ENCODE measurements at places on chromosomes 2 and 18. TPM values are rescaled to one million over a fixed set of nuclear protein-coding genes. Genes with fewer than 3 reads are reported as not detected.

The PTPRN gene
- total RNA-seq, result 1.1 TPM

The UGT1A4 gene
- not detected for total RNA-seq

The UGT1A10 gene
- total RNA-seq, result 0.18 TPM

The KLHL14 gene
- not detected for total RNA-seq

The GBX2 gene
- 2.2 TPM for total RNA-seq

The CEBPZOS gene
- total RNA-seq, result 41.7 TPM

The CRIM1 gene
- 133 TPM for total RNA-seq

The HOXD10 gene
- total RNA-seq, result 5.5 TPM

The ABCB11 gene
- total RNA-seq, result 0.02 TPM

The CCDC74A gene
- total RNA-seq, result 14.6 TPM

The GULP1 gene
- 41.1 TPM for total RNA-seq

The TNFAIP6 gene
- total RNA-seq, result 1.2 TPM

The SPRED2 gene
- total RNA-seq, result 34.9 TPM

The SCYGR4 gene
- not detected for total RNA-seq

The DIPK1C gene
- total RNA-seq, result not detected

The ACVR1 gene
- total RNA-seq, result 26.7 TPM

The SP140L gene
- 4.4 TPM for total RNA-seq

The MARCO gene
- not detected for total RNA-seq

The HES6 gene
- 7.5 TPM for total RNA-seq

The IL1RL2 gene
- not detected for total RNA-seq

The ASPRV1 gene
- total RNA-seq, result 0.10 TPM

The ZBTB7C gene
- total RNA-seq, result not detected

The RND3 gene
- 51.2 TPM for total RNA-seq

The RAX gene
- not detected for total RNA-seq

The CIB4 gene
- 0.44 TPM for total RNA-seq

The AMMECR1L gene
- 19.7 TPM for total RNA-seq

The CUL3 gene
- 69.0 TPM for total RNA-seq

The FN1 gene
- 264 TPM for total RNA-seq

The MBOAT2 gene
- total RNA-seq, result 40.6 TPM

The CCDC85A gene
- 0.12 TPM for total RNA-seq

The POTEJ gene
- not detected for total RNA-seq

The COL6A3 gene
- total RNA-seq, result 0.15 TPM

The RPL37A gene
- total RNA-seq, result 5,049 TPM

The FLACC1 gene
- total RNA-seq, result not detected

The BMP10 gene
- not detected for total RNA-seq

The POTEC gene
- not detected for total RNA-seq

The DHRS9 gene
- 3.5 TPM for total RNA-seq

The NRP2 gene
- total RNA-seq, result 157 TPM

The CFAP65 gene
- total RNA-seq, result 0.11 TPM

The POTEF gene
- total RNA-seq, result not detected

The ALKAL2 gene
- not detected for total RNA-seq

The ERMN gene
- total RNA-seq, result not detected

The ST8SIA3 gene
- total RNA-seq, result not detected

The ACTR2 gene
- 171 TPM for total RNA-seq

The HRH4 gene
- total RNA-seq, result not detected

The CXCR1 gene
- total RNA-seq, result not detected

All from A549 treated with ZK216348 at 1 μM for 4 hours (cell line).